ENCODE measurements at places on chromosomes 1 and 21.

GRCh38 chr1:175978926-175979325 lies 228.2 kb downstream of the COP1 start:
- DNase-seq = no peak

DNA sequence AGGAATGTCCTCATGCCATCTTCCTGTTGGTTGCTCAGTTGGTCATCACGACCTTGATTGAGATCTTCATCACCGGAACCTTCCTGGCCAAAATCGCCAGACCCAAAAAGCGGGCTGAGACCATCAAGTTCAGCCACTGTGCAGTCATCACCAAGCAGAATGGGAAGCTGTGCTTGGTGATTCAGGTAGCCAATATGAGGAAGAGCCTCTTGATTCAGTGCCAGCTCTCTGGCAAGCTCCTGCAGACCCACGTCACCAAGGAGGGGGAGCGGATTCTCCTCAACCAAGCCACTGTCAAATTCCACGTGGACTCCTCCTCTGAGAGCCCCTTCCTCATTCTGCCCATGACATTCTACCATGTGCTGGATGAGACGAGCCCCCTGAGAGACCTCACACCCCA lies 42.9 kb downstream of the KCNJ15 start:
- DNase-seq = no peak

- DNase-seq = no peak
Observed at GRCh38 chr1:156645056-156645455, 3.1 kb downstream of the BCAN start.

- no peak for DNase-seq
Observed at GRCh38 chr1:22845398-22845935, 127.2 kb downstream of the LACTBL1 start.

DNA sequence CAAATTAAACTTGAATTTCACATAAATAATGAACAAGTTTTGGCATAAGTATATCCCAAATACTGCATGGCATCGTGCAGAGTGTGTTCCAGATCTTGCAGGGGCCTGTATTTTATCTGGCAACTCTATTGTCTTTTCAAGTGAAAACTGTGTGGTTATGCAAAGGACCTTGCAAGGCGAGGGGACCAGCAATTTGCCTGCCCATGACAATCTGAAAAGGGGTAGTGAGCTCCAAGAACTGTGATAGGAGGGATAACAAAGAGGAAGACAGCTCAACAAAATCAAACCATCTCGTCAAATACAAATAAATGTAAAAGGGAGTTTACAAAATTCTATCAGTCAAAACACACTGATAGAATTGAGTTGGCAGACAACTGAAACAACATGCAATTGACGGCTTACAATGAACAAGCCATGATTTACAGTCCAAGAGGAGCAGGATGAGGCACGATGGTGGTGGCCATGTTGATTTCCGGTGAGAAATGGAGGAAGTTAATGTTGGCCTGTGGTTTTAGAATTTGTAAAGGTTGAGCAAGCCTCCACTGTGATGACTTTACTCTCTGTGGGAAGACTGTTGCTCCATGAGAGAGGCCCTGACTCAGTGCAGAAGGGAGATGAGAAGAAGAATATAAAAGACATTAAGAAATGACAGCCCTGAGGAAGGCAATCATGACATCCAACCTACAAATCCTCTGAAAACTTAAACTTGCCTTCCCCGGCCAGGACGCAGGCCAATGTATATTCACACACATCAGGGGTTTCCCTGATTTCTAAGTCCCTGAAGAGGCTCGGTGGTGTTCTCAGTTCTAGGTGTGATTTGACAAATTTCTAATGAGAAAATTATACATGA lies 132.2 kb downstream of the ADSS2 start:
- no peak for DNase-seq

GRCh38 chr1:6392809-6393399 lies 663 bp downstream of the ACOT7 start:
- DNase-seq = no peak

DNA sequence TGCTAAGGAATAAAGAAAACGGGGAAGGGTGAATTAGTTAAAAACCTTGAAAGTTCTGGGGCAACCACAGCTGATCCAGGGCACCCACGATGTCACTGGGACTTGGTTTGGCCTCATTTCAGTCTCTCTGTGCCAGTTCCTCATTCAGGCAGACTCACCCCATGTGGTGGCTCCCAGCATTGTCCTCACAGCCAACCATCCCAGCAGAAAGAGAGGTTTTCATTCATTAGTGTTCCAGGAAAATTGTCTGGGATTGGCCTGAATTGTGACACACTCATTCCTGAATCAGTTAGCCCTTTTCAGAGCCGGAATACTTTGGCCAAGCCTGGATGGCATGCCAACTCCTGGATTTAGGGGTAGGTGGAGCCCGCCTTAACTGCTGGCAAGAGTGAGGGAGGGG lies 367.7 kb downstream of the PRDM2 start:
- no peak for DNase-seq

GRCh38 chr1:85330711-85331290 lies 54.4 kb upstream of the BCL10 start:
- no peak for DNase-seq

DNA sequence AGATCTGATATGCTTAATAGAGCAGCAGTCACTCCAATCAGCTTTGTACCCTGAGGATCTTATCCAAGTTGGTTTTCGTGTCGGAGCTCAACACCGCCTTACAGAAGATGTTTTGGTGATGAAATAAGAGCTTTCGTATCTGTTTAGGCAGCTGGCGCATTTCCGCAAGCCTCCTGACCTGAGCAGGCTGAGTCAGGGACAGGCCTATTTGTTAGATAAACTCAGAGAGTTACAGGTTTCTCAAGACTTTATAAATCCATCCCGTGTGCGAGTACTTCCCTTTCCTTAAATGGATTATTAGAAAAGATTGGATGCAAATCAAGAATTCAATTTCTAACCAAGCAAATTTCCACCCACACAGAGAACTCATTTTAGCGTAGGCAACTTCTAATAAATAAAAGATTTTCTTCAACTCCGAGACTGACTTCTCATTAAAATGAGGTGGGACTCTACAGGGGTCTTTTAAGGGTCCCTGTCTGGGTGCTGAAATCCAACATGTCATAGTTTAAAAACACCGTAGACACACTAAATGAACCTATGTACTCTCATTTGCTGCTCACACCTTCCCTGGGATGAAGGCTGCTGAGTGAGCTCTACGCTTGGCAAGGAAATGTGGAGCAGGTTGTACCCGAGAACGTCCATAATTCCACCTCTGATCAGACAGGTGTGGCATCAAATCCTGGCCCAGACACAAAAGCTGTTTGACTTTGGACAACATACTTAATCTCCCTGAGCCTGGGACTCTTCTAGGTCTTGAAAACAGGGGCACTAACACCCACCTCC lies 106.9 kb upstream of the F3 start:
- DNase-seq = no peak

GRCh38 chr1:163163163-163163562 lies 39.6 kb downstream of the RGS5 start:
- no peak for DNase-seq

DNA sequence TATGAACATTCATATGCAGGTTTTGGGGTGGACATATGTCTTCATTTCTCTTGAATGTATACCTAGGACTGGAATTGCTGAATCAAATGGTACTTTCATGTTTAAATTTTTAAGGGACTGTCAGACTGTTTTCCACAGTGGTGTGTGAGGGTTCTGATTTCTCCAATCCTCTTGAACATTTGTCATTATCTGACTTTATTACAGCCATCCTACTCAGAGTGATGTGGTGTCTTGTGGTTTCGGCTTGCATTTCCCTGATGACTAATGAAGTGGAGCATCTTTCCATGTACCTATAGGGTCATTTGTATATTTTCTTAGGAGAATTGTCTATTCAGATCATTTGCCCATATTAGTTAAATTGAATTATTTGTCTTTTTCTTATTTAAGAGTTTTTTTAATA lies 35.4 kb upstream of the ZNF281 start:
- no peak for DNase-seq

GRCh38 chr1:161915051-161915503 lies 108.6 kb downstream of the OLFML2B start:
- no peak for DNase-seq
